ENCODE measurements at places on chromosomes 3 and 15.

- no peak for DNase-seq
Observed at GRCh38 chr3:117695321-117695720, 985.7 kb downstream of the TUSC7 start.

DNA sequence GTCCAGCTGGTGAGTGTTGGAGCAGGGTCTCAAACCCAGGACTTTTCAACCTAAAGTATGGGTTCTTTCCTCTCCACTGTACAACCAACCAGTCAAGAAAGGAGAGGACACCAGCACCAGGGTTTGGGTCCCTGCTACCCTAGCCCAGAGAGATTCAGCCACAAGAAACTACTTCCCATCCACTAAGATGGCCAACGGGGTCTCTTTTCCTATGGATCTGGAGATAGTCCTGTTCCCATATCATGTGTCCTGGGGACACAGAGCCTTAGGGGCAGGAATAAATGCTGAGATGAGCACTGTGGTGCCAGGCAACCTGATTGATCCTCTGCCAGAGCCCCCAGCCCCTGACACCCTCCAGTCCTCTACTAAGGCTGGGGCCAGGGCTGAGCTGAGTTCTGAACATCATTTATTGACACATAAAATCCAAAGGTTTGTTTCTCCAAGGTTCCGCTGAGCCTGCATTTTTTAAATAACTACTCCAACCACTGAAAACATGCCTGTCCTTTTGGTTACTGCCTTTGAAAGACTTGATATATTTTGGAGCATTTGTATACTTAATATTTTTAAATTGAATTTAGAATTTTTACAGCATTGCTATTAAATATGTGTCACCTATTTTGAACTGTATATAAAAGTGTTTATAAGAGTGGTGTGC lies 26.0 kb downstream of the MRPL46 start:
- DNase-seq, result no peak

GRCh38 chr15:82972990-82973389 lies 13.0 kb upstream of the RAMAC start:
- no peak for DNase-seq

- peak; percentile 95 for DNase-seq
Observed at GRCh38 chr3:51955893-51956770, 951 bp downstream of the GPR62 start.

- no peak for DNase-seq
Observed at GRCh38 chr3:133930341-133930933, 34.8 kb upstream of the RAB6B start.

GRCh38 chr3:16798738-16799137 lies 86.0 kb upstream of the PLCL2 start:
- no peak for DNase-seq

DNA sequence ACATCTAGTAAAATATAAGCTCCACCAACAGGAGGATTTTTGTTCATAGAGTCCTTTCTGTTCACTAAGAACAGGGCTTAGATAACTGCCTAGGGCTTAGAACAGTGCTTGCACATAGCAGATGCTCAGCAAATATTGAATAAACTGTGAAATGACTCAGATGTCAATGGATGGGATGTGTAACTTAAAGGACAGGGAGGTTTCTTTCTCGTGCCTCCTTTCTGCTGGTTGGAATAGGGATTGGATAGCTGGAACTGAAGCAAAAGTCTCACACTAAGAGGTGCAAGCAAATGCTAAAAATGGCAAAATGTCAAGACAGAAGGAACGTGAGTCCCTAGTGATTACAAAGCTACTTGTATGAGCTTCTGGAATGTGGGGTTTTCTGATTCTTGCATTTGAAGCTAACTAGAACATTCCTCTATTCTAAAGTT lies 392.8 kb upstream of the WNT5A start:
- no peak for DNase-seq

DNA sequence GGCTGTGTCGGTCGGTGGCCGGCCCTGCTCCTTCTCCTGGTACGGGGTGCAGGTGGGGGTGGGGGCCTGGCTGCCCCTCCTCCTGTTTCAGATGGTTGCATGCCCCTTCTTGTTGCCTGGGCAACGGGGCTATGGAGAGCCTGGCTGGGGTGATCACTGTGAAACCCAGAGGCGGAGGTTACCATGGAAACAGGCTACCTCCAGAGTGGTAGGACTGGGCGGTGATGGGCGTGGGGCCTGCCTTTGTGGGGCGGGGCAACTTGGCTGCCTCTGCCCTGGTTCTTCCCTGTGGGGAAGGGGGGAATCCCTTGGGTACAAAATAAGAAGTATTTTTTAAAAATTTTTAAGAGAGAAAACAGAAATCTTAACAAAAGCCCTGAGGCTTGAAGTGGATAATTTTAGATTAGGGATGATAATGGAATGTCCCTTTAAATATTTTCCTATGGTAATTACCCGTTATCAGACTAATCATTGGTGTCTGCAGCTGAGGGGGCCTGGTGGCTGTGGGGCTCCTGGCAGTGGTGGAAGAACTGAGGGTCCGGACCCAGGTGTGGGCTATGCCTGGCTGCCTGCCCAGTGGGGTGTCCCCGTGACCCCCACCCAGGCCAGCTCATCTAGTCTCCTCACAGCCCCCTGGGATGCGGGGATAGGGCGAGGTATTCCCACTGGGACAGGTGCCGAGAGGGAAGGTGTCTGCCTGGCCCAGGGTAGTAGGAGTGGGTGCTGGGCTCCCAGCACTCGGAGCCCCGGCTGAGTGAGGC lies 32.5 kb downstream of the PLXNA1 start:
- no peak for DNase-seq

GRCh38 chr3:27483117-27484014 lies 818 bp downstream of the SLC4A7 start:
- peak; percentile 90 for DNase-seq

DNA sequence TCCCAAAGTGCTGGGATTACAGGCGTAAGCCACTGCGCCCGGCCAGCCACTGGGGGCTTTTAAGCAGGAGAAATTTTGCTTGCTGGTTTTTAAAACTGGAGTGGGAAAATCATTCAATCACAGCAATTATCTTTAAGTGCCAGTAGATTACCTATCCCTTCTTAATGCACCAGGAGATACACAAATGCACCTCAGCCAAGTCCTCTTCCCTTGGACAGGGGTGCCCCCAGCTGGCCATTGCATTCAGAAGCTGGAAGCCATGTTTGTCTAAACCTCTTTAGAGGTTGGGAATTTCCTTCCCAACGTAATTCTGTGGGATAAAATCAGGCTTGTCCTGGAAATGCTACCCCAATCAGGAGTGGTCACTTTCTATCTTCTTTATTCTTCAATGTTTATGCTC lies 26.6 kb downstream of the MIX23 start:
- no peak for DNase-seq

All from right kidney (tissue), 9 donors.